Activated CD8-positive, alpha-beta memory T cell treated with anti-CD3 and anti-CD28 coated beads for 24 hours (primary cell): ENCODE measurements at places on chromosomes 4 and X.

DNA sequence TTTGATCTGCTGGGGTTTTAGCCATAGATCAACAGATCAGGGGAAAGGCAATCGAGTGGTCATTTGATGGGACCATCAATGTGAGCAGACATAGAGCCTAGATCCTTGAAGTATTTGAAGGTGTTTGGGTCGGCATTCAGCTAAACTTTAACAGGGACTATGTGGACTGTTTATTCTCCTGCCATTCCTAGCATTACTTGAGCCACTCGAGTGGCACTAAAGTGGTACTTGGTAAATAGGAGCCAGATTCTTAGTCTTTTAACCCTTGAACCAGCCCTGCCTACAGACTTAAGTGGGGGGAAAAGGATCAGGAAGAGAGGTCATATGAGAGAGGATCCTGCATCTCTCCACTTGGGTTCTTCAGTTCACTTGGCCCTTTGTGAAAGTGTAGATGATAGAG lies 3.8 kb downstream of the MSN start:
- no peak for DNase-seq

GRCh38 chr4:167509551-167509950 lies 275.3 kb upstream of the SPOCK3 start:
- DNase-seq = no peak

DNA sequence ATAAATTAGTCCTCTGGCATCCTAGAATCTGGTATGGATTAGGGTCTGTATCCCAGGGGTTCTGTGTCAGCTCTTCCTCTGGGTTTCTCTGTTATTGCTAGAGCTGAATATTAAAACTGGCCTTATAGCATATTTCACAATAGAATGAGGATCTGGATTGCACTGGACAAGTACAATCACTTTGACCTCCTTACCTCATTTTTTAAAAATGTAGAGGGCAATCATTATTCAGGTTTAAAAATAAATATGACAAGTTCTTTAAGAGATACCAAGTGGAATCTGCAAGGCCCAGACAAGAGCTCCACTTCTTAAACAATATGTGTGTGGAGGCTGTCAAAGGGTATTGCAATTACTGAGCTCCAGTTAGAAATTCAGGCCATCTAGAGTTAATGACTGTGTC lies 1.4 kb downstream of the PALLD start:
- no peak for DNase-seq

- DNase-seq = no peak
These were observed 4.7 kb downstream of the LIMCH1 start for GRCh38 chr4:41542526-41543275.

- DNase-seq = no peak
These were observed 178.0 kb downstream of the DCLK2 start for GRCh38 chr4:150256225-150256620.

DNA sequence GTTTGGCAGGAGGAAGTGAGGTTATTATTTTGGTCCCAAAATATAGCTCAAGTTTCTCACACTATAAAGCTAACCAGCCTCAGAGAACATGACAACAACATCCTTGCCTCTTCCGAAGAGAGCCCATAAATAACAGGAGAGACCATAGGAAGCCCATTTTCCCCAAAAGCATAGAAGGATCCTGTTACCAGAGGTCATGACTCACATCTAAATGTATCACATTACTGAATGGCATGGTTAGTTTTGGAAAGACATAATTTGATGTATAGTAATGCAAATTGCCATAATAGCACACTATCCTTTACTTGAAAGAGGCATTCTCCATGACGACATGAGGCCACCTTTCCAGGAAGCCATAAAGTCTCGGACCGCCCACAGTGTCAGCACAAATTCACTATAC lies 238.8 kb upstream of the GRIA3 start:
- no peak for DNase-seq

DNA sequence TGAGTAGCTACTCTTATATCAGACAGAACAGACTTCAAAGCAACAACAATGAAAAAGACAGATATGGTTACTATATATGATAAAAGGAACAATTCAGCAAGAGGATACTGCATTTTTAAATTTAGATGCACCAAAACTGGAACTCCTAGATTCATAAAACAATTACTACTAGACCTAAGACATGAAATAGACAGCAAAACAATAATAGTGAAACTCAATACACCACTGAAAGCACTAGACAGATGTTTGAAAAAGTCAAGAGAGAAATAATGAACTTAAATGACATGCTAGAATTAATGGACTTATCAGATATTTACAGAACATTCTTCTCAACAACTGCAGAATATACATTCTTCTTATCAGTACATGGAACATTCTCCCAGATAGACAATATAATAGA lies 99.5 kb upstream of the ITM2A start:
- no peak for DNase-seq

DNA sequence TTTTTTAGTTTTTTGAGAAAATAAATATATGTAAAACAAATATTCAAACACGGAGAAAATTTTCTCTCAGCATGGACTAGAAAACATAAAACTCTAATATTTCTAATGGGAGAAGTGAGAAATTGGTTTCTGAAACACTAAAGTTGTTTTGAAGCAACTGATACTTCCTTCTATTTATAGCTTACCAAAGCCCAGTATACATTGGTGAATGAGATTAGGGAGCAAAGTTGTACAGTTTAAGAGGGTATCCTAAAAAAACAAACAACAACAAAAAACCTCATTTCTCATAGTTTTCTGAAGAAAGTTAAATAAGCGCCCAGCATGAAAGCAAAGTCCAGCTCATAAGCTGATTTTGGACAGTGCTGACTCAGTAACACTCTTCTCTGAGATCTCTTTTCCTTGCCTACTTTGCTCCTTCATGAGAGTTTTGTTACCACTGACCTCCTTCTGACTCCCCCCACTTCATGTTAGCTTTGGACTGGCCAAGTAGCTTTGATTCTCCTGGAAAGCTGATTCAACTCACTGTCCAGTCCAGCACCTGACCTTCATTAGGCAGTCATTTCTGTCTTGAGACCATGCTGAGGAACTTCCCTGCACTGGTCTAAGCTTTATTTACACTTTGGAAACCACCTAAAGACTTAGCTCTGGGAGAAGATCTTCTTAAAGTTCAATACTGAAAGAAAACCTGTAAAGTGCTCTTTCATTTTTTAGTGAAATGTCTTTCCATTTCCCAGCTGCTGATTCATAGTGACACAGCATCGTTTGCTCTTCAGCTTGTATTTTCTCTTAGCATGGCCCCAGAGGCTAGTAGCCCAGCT lies 21.8 kb upstream of the P2RY10 start:
- DNase-seq = no peak

GRCh38 chrX:105495376-105495775 lies 274.9 kb upstream of the TEX13A start:
- DNase-seq = no peak

GRCh38 chr4:99120501-99120900 lies 23.6 kb downstream of the ADH4 start:
- DNase-seq = no peak

DNA sequence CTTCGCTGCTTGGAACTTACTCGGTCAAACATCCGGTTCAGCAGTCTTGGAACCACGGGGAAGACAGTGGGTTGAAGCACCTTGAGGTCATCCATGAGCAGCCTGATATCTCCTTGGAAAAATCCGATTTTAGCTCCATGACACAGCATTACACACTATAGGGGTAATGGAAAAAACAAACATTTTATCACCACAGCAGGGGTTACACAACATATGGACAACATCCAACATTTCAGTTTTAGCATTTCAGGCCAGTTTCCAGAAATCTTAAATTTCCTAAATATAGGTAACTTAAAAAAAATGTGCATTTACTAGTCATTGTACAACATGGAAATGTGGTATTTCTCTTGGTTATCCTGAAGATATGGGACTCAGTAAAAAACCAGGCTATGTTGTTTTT lies 34.4 kb upstream of the CENPU start:
- no peak for DNase-seq

- no peak for DNase-seq
These were observed 31.3 kb downstream of the DRD5 start for GRCh38 chr4:9812501-9813340.

DNA sequence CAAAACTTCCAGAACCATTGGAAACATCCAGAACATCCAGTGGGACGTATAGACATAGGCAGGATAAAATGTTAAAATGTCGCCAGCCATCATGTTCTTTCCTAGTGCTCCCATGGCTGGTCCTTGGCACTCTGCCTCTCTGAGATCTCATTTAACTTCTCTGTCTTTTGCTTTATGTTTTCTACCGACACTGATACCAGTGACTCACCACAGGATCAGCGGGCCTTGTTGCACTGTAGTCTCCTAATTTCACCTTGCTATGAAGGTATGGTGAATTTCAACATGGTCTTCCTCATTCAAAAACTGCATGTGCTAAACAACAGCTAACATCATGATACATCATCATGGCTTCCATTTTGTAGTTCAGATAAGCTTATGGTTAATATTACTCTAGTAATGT lies 521.0 kb upstream of the IGFBP7 start:
- no peak for DNase-seq

DNA sequence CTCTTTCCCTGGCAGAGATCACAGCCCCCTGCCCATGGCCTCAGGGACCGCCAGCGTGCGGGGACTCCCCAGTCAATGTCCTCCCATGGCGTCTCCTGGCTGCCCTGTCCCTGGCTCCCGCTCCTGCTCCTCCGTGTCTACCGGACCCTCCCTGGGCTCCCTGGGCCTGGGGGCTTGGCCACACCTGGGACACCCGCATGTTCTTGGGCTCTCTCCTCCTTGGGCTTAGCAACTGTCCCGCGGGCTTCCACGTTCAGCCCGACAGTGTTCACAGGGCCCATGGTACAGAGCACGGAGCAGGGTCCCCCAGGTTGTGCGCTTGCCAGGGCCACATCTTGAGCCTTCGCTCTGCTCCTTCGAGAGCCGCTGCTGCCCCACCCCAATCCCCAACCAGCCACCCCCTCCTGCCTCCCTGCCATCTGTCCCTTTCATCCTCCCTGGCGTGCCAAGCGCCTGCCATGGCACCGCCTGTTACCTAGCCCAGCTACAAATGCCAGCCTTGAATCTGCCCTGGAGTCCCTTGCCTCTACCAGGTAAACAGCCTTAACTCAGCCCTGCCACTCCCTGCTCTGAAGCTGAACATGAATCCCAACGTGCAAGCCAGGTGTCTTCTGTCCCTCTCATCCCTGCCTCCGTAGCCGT lies 3.9 kb downstream of the AVPR2 start:
- no peak for DNase-seq

- DNase-seq = no peak
These were observed 819.6 kb upstream of the EPHA5 start for GRCh38 chr4:66489783-66490452.

DNA sequence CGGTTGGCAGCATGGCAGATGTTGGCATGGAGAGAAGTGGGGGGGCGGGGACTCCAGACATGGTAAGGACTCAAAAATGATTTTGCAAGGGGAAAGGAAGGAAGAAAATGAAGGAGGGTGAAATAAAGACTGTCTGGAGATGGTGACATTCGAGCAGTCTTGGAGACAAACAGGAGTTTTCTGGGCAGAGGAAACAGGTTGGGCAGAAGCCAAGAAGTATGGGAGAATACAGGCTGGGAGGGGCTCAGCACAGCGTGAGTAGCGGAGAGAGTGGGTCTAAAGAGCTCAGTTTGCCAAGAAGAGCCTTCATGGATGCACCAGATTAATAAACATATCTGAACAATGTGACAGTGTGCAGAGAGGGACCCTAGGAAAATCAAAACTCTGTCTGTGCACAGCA lies 13.3 kb upstream of the CRMP1 start:
- no peak for DNase-seq
